ENCODE measurements at places on chromosomes 12 and 14.
A peak's percentile ranks its signal among the peaks of the same experiment; 100 is the strongest.

- DNase-seq, result no peak
These were observed 43.5 kb downstream of the NEUROD4 start for GRCh38 chr12:55063291-55063690.

GRCh38 chr14:102827716-102828115 lies 50.5 kb downstream of the TRAF3 start:
- DNase-seq, result no peak

GRCh38 chr14:104267895-104268294 lies 129.5 kb downstream of the KIF26A start:
- no peak for DNase-seq

DNA sequence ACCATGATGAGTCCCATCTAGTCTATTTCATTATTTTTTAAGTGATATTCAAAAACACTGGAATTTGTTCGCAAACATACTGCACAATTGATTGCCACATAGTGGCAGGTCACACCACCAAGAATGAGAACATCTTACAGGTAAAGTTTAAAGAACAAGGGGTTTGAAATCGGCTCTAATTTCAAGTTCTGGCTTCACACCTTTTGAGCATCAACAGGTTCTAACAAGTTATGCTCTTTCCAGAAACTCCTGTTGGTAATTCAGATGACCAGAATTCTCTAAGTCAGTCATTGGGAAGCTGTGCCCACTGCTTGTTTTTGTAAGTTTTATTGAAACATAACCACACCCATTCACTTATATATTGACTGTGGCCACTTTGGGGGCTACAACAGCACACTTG lies 336.3 kb downstream of the FUT8 start:
- no peak for DNase-seq

- DNase-seq, result no peak
These were observed 26.7 kb upstream of the RAB21 start for GRCh38 chr12:71727958-71728357.

DNA sequence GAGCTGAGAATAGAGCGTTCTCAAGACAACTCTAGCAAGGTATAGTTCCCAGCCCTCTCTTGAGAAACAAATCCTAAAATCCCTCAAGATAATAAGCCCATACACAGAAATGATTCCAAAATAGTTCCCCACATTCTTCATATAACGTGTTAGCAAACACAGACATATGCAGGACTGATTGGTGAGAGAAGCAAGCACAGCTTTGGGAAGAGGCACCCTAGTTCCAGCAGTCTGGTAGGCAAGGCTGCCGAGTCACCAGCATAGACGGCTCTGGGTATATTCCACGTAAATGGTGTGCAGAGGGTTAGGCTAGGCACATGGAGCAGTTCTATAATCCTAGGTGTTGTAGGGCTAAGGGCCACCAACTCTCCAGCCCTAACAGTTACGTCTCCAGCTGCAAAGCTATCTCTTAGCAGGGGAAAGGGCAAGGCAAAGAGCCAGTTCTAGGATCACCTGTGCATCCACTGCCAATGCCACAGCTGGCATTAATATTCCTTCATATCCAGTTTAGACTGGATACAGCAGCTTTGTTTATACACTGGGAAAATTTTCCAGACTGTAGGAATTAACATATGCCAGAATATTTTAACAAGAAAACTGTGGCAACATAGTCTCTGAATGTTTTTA lies 52.9 kb downstream of the SH2B3 start:
- DNase-seq, result no peak

- no peak for DNase-seq
These were observed 117.1 kb downstream of the NAV3 start for GRCh38 chr12:77947746-77948145.

DNA sequence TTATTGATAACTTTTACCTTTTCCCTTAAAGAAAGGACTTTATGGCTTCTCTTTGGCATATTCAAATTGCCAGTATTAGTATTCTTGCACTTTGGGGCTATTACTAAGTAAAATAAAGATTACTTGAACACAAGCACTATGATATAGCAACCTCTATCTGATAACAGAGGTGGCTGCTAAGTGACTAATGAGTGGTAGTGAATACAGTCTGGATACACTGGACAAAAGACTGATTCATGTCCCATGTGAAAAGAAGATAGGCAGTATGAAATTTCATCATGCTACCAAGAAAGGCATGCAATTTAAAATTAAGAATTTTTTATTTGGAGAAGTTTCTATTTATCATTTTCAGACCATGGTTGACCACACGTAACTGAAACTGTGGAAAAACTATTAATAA lies 399.9 kb downstream of the FSCB start:
- DNase-seq, result no peak

- no peak for DNase-seq
These were observed 140.5 kb downstream of the PHLDA1 start for GRCh38 chr12:75891072-75891471.

GRCh38 chr14:51240804-51241380 lies 845 bp downstream of the TMX1 start:
- peak; percentile 20 for DNase-seq

DNA sequence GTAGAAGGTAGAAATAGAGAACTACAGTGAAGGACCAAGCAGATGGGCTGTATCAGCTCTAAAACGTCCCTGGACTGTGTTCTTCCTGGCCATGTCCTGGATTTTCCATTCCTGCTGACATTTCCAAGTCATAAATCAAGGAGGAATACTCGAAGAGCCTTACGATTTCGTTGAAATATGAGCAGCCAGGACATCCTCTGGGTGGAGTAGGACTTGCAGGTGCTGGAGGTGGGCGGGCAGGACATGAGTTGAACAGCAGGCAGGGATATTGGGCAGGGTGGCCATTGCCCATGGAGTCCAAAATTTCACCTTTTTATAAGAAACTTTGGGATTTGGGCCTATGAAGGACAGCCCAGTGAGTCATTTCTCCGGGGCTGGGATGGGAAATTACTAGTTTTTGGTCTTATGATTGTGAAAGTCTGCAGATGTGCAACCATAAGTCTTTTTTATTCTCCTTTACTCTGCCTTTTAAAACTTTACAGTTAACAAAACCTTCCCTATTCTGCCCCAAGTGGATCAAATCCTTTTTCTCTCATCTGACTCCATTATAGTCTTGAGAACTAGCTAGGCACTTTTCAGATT lies 88.8 kb downstream of the TMX1 start:
- DNase-seq, result no peak

GRCh38 chr14:69323266-69323998 lies 63.5 kb downstream of the GALNT16 start:
- DNase-seq, result no peak

DNA sequence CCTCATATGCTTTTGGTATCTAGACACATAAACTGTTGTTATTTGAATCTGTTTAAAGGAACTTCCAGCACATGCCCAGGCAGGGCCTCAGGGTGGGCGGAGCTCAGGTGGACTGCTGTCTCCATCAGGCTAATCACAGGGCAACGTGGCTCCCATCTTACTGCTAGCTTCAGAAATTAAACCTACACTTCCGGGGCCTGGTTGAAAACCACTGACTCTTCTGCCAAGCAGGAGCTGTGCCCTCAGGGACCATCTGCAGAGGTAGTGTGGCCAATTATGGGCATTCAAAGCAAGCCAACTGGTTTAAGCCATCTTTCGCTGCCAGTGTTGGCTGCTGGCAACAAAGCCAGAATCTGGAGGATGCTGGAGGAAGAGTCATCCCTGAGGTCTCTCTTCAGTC lies 97.5 kb downstream of the TMX1 start:
- no peak for DNase-seq

- no peak for DNase-seq
These were observed 34.0 kb upstream of the CLMN start for GRCh38 chr14:95353664-95354063.

- DNase-seq, result no peak
These were observed 64.2 kb downstream of the LGR5 start for GRCh38 chr12:71503579-71504391.

DNA sequence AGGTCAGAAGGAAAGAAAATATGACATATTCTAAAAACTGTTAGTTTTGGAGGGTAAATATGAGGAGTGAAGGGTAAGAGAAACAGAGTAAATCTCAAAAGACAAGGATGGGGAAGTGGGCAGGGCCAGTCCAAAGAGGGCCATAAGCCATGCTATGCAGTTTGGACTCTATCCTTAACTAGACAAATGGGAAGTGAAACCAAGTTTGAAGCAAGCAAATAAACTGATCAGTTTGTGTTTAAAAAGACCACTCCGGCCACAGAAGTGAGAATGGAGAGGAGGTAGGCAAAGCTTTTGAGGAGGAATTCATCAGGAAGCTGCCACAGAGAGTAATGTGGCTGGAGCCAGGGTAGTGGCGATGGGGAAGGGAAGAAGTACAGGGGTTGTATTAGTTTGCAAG lies 37.5 kb upstream of the DAAM1 start:
- peak; percentile 68 for DNase-seq

DNA sequence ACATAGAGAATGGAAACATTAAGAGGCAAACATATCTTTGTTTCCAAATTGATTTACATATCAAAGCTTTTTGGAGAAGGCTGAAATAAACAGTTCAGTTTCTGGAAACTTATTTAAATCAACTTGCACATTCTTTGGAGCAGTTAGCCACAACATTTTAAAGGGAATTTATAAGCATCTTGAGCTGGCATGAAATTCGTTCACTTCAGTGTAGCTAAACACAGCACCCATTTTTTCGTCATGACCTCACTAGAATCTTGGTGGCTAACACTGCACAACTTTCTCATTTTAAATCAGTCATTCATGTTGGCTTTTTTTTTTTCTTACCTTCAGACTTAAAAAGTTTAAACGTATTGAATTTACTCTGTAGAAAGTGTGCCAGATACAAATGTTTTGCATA lies 1139.9 kb upstream of the FLRT2 start:
- DNase-seq, result no peak

- DNase-seq, result no peak
These were observed 196.5 kb upstream of the FRMD6 start for GRCh38 chr14:51455041-51455835.

DNA sequence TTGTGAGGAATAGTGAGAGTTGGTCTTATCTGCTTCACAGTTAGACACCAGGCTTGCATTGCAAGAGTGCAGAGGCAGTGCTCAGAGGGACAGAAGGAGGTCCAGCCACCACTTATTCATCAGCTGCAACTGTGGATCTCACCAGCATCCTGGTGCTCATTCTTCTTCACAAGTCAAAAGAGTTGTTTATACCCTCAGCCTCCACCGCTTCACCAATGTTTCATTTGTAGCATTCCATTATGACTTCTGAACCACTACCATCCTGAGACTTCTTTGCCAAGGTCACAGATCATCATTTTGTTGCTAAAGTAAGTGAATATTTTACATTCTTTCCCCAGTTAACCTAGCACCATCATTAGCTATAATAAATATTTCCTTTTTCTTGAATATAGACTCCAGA lies 230.5 kb upstream of the KITLG start:
- DNase-seq, result no peak

- DNase-seq, result no peak
These were observed 70.3 kb downstream of the STON2 start for GRCh38 chr14:81329640-81330381.

DNA sequence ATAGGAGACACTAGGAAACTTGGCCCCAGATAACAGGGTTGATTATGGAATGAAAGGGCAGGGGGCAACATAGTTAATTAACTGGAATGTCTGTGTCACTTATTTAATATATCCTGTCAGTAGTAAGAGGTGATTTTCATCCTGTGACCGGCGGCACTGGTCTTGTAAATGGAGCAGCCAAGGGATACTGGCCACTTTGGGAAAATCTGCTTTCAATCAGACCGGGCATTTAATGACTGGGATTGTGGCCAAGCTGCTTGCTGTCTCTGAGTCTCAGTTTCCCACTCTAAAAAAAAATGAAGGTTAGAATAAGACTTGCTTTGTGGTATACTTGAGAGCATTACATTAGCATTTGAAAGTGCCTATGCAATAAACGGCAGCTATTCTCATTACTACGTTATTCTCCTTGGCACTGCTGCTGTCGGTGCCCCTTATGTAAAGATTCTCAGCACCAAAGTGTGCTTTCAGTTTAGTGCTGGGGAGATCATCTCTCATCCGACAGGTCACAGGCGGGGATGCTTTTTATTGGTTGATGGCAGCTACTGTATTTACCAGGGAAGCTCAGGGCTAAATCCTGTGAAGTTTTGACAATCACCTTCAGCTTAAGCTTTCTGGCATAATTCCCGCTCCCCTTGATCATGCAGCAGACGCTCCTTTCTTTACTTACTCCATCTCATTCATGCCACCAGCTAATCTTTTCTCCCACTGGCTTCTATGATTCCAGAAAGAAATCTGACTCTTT lies 162.1 kb downstream of the ESRRB start:
- DNase-seq, result no peak

DNA sequence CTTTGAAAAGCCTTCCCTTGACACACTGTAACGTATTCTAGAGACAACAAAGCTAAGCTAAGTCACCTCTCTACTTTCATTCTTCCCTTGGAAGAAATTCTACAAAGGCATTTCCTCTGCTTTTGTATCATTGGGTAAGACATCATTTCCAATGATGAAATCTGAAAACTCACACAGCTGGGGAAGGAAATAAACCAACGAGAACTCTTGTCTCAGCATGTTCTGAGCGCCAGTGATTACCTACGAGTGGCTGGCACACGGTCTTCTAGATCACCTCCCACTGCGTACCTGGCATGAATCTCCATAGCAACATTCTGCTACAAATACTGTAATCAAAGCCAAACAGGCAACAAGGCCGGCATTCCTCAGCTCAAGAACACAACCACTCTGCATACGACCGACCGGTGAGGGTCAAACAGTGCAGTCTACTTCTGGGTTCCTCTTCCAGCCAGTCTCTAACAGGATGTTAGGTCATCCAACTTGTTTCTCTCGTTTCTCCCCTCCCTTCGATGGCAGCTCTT lies 7.6 kb downstream of the VPS37B start:
- peak; percentile 75 for DNase-seq

DNA sequence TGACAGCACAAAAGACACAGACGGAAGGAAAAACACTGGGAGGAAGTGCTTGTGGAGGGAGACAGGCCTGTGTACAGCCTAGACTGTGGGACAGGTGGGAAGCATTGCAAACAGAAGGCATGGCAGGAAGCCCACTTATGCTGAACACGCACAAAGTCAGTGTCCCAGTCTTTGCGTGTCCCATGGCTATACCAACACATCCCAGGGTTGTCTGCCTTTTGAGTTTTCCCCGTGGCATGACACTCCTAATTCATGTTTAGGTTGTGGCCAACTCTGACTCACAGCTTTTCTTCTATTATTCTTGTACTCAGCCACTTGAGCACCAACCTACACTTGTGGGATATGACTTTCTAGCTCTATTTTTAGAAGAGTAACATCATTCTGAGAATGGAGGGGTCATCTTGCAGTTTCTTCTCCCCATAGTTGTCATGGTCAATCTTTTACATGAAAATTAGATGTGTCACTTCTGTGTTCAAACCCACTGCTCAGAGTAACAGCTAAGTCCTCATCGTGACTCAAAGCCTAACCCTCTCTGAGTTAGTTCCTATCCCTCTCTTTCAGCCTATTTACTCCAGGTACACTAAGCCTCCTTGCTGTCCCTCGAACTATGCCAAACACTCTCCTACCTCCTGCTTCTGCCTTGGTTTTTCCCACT lies 27.5 kb upstream of the JPH4 start:
- peak; percentile 20 for DNase-seq

DNA sequence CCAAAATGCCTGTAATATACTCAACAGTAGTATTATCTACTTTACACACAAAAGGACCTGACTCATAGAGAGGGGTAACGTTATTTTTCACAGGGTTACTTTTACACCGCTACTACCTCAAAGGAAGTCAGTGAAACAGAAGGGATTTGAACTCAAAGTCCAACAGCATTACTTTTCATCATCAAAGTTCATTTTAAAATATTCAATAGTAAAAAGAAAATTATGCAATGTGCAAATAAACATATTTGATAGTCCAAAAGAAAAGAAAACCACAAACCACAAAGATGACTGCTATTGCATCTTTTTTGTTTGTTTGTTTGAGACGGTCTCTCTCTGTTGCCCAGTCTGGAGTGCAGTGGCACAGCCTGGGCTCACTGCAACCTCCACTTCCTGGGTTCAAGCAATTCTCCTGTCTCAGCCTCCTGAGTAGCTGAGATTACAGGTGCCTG lies 15.5 kb downstream of the KIF21A start:
- DNase-seq, result no peak
